ENCODE measurements at places on chromosomes 2 and 18.

DNA sequence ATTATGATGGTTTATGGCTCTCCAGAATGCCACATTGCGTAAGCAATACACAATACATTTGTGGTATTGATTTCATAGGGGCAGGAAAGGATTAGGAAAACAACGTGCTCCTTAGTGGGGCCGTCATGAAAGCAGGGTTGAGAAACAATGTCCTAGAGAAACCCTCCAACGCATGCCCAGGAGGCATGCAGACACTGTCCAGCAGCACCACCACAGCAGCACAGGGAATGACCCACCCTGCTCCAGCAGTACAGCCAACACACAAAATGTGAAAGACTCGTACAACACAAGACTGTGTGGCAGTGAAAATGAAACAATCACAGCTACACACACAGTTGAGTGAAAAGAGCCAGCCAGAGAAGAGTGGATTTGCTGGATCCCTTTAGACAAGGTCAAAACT, 66.3 kb downstream of the FAM168B start:
- DNase-seq = no peak

DNA sequence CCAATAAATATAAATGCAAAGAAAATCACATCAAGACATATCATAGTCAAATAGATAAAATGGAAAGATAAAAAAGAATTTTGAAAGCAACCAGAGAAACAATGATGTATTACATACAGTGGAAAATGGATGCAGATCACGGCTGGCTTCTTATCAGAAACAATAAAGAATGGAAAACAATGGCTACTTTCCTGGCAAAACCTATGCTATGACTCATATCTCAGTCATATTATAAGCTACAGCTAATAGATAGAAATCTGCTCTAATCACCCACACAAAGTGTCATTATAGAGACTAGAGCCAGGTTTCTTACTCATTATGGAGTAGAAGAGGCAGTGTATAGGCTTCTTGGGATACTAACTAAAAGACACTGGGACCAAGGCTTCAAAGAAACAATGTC, 93.5 kb upstream of the TACR1 start:
- DNase-seq = no peak

DNA sequence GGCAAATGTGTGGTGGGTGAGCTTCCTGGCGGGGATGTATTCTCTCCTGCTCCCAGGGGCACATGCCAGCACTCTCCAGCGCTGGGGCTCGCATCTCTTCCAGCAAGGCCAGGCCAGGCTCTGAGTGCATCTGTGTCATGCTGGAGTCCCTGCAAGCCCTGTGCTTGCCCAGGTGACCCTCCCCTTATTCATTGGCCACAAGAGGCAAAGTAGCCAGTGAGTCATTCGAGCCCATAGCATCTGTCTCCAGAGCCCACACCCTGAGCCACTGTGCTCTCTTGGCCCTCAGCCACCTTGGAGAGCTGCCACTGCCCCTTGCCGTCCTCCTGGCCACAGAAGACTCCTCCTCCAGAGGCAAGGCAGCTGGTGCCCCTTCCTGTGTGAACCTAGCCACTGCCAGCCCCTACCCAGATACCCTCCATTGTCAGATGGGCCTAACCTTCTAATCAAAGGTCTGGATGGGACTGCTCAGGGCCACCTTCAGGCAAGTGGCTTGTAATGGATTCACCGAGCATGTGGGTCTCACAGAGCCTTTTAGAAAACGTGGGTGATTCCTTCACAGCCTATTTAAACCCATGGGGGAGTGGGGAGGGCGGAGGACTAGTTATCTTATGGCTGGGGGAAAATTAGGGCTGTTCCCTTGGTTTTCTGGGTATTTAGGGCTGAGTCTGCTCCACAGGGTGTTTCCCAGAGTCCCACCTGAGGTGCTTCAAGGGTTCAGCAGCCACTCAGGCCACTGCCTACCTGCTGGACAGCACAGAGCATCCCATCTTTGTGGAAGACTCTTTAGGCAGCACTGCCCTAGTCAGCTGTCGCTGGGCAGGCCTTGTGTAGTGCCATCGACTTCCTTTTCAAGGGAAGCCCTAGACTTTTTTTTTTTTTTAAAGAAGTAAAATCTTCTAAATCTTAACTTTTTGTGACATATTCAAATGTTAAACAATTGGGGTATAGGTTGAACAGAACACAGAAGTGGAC, 137.4 kb downstream of the ACOXL start:
- no peak for DNase-seq

DNA sequence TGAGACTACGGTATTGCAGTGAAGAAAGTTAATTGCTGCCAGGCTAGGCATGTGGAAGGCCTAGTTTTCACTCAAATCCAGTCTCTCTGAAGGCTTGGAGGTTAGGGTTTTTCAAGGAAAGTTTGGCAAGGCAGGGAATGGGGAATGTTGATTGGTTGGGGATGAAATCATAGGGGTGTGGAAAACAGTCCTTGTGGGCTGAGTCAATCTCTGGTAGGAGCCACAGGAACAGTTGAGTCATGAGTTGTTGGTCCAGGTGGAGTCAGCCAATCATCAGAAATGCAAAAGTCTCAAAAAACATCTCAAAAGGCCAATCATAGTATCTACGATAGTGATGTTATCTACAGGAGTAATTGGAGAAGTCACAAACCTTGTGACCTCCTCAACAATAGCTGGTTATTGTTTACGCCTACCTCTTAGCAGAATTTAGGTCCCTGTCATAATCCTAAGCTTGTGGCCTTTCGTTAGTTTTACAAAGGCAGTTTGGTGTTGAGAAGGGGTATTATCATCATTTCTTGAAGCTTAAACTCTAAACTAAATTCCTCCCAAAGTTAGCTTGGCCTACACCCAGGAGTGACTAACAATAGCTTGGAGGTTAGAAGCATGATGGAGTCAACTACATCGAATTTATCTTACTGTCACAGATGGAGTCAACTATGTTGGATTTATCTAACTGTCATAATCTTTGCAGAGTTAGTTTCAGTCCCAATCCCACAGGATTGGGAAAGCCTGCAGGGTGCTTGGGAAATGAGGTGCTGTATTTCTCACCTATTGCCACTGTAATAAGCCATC, 33.7 kb upstream of the APCDD1 start:
- DNase-seq = no peak

DNA sequence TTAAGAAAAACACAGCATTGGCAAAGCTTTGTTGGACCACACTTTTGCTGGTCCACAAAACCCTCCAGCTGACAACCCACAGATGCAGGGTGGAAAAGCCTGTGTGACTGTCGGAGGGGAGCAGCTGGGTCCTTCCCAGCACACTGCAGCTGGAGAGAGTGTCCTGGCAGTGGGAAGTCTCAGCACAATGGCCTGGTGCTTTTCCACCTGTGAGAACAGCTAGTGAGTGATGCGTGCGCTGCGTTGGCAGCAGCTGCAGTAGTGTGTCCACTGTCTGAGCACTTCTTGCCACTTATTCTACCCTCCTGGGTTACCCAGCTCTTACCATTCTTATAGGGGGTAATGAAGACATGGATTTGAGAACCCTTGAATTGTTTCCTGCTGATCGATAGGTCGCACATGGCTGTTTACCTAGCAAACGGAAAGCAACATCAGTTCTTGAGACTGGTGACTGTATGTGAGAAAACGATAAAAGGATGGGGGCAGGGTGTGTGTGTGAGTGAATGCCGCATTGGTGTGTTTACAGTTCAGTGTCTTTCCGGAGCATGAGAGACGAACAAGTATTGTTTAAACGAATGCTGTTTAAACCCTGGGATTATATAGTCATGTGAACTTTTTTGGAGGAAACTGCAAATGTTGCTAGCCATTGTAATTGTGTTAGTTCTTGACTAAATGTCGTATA, 69.7 kb downstream of the LYPD6 start:
- DNase-seq = no peak

DNA sequence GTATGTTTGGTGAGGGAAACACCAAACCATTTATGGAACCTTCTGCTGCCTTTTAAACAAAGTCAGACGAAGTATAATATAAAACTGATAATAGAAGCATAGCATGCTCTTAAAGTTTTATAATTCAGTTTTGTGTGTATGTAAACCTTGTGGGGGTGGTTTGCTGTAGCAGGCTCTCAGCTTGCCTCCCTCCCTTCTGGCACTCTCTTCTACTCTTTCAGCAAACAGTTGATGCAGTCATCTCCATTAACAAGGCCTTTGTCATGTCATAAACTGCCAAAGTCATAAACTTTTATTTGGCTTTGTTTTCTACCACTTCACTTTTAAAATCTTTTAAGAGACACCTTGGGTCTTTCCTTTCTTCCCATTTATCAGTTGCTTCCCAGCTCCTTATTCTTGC, 448.2 kb upstream of the SETBP1 start:
- no peak for DNase-seq

DNA sequence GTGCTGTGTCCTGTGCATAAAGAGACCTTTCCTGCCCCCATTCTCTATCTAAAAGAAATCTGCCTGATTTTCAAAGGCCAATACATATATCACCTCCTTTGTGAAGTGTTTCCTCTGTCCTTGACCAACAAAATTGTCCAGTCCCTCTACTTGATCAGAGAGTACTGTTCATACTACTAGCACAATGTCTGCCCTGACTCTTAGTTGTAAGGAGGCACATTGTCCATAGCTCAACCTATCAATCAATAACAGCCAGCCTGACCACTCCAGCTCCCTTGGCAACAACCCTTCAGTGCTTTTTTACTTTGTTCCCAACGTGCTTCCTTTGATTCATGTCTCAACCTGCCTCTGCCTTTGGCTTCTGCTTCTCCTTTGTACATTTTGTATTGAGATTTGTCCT, 398.9 kb downstream of the TRIB2 start:
- no peak for DNase-seq

- no peak for DNase-seq
Observed at GRCh38 chr2:197943731-197944130, 139.3 kb downstream of the PLCL1 start.

DNA sequence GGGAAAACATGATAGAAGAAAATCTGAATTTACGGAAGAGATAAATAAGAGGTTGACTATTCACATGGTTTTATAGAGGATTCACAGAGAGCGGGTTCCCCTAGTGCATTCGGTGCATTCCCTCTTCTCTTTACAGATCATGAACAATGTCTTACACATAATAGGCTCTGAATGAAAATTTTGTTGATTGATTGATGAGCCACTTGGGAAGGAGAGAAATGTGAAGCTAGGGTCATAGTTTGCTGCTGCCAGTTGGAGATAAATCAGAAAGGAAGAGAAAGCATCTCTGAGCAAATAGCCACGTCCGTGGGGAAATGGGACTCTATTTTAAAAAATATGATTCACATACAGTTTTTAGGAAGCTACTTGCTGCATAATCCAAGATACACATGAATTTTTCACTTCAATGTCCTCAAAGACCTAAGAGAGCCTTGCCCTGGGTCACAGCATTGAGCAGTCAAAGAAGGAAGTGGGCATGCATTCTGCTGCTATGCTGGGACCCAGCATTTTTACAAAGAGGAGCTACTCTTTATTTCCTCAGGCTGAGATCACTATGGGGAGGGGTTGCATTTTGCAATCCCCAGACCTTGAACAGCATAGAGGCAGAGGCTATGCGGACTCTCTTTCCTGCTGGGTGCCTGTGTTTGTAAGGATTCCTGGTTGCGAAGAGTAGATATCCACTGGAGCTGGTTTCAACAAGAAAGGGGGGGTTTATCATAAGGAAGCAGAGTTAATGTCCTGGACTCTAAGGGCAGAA, 395.3 kb downstream of the TSN start:
- no peak for DNase-seq

- no peak for DNase-seq
Observed at GRCh38 chr2:118322406-118322805, 234.1 kb downstream of the INSIG2 start.

DNA sequence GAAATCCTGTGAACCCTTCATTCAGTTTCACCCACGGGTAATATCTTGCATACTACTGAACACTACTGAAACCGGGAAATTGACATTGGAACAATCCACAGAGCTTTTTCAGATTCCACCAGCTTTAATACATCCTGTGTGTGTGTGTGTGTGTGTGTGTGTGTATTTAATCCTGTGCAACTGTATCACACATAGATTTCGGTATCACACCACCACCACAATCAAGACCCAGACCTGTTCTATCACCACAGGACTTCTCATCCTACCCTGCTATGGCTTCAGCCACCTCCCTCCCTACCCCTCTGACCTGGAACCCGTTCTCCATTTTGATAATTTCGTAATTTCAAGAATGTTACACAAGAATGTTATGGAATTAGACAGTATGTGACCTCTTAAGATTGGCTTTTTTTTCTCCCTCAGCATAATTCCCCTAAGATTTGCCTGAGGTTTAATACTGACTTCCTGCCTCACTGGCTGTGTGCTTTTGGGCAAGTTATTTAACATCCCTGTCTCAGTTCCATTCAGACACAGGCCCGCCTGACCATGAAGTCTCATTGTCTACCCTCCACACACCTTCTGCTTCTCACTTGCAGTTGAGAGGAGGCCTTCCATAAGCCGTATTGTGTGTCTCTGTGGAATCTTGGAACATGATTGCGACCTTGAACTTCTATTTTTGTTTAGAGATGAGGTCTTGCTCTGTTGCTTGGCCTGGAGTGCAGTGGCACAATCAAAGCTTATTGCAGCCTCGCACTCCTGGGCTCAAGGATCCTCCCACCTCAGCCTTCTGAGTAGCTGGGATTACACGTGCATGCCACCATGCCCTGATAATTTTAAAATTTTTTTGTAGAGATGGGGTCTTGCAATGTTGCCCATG, 14.4 kb upstream of the TMEM131 start:
- no peak for DNase-seq

Measured in memory B cell (primary cell).